ENCODE measurements at places on chromosomes 2 and 18.

GRCh38 chr18:24317370-24317769 lies 80.3 kb downstream of the OSBPL1A start:
- H3K4me3 ChIP-seq: no peak overlapping the region
- no peaks in the 10 kb centered on the region for H3K27me3 ChIP-seq
- H3K4me1 ChIP-seq: no peaks in the 10 kb centered on the region
- no peak overlapping the region for H3K27ac ChIP-seq
- no peak for DNase-seq

DNA sequence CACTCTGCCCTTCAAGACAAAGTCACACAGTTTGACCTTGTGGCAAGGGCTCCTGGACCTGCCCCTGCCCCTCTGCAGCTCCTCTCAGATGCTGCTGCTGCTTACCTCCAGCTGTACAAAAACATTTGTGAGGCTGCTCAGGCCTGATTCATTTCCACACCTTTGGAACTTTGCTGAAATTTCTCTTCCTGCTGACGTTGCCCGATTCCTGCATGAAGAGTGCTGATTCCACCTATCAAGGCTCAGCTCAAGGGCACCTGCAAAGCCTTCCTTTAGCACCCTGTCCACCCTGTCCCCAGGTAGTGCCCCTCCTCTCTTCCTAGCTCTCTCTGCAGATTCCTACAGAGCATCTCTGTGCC lies 738.3 kb upstream of the HS6ST1 start:
- H3K4me1 ChIP-seq: no peaks in the 10 kb centered on the region
- no peaks in the 10 kb centered on the region for H3K27me3 ChIP-seq
- no peaks in the 10 kb centered on the region for H3K36me3 ChIP-seq
- no peak overlapping the region for H3K27ac ChIP-seq
- H3K4me3 ChIP-seq: no peak overlapping the region

GRCh38 chr2:53793821-53794220 lies 7.0 kb downstream of the ERLEC1 start:
- DNase-seq: no peak
- H3K4me1 ChIP-seq: peaks cover 9% of the 10 kb centered on the region
- no peaks in the 10 kb centered on the region for H3K27me3 ChIP-seq

- H3K27me3 ChIP-seq: peaks cover 8% of the 10 kb centered on the region
- no peak overlapping the region for H3K4me3 ChIP-seq
- H3K27ac ChIP-seq: no peak overlapping the region
- H3K36me3 ChIP-seq: no peaks in the 10 kb centered on the region
- no peak for DNase-seq
- H3K4me1 ChIP-seq: no peaks in the 10 kb centered on the region
Measured at GRCh38 chr18:79620576-79621165, 58.9 kb upstream of the CTDP1 start.

Measured in Calu3 (cell line).